CD4-positive, alpha-beta T cell treated with Interleukin-10 for 1 hour (primary cell): ENCODE measurements at places on chromosomes 13 and 19.
A peak's percentile ranks its signal among the peaks of the same experiment; 100 is the strongest.

DNA sequence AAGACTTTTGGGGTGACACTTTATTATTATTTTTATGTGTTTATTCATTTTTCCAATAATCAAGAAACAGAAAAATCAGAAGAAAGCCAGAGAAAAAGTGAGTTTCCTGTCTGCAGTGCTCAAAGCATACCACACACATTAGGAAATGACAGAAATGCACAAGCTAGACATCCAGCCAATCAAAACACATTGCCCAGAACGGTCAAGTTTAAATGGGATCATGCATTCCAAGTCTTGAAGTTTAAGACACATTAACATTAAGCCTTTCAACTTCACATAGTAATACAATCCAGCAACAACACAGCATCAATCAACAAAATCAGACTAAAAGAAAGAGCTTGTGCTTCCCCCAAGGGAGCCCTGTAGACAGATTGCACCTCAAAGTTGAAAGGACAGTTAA lies 28.7 kb upstream of the MEDAG start:
- no peak for DNase-seq

DNA sequence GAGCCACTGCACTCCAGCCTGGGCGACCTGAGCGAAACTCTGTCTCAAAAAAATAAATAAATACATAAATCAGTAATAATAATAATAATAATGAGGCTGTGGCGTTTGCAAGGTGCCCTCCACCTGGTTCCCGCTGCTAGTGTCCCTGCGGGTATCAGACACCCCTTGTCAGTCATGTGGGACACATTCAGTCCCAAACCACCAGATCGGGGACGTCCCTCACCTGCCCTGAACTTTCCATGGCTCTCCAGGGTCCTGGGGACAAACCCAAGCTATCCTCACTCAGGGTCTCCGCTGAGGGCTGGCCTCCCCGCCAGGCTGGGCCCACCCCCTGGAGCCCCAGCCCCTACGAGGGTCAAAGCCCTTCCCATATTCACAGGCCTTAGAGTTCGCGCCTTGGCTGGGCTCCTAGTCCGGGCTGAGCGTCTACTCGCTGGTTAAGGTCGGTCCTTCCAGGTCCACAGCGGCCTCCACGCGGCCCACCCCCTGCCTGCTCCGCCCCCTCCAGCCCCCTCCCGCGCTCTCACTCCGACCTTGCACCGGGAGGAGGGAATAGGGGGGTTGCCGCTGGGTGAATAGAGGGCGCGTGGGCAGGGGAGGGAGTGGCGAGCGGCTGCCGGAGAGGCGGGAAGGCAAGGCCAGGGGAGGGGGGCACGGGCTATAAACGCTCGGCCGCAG lies 349 bp upstream of the KISS1R start:
- no peak for DNase-seq

- no peak for DNase-seq
Observed at GRCh38 chr13:55516610-55517009, 1624.1 kb upstream of the PRR20A start.

DNA sequence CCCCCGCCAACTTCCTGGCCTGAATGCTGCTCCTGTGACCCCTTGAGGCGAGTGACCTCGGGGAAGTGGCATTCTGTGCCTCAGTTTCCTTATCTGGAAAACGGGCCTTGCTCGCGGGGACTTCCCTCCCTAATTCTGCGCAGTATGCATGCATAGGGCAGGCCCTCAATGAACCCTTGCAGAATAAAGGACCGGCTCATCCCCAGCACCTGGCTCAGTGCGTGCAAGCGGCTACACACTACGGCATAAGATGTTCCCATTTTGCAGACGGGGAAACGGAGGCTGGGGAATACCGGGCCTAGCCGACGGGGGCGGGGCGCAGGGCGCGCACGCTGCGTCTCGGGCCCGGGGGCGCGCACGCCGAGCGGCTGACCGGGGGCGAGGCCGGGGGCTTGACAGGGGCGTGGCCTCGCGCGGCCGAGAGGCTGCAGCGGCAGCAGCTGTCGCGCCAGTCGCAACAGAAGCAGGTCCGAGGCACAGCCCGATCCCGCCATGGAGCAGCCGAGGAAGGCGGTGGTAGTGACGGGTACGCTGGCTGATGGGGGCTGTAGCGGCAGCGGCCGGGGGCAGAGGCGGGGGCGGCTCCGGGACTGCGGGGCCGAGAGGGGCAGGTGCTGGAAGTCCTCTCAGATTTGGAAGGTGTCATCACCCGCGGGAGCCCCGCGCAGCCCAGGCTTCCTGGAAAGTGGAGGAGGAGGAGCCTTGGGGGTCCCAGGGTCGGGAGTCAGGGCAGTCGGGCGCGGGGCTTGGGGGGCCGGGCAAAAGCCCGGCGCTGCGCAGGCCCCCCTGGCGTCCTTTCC lies at the start of gene PGPEP1:
PGPEP1 (plus strand) TSS at position 409 of the 800 bp plus-strand sequence; CDS start at position 493, 84 bp downstream.
- DNase-seq: peak; percentile 65

GRCh38 chr13:40640845-40641458 lies 25.5 kb downstream of the FOXO1 start:
- DNase-seq: peak; percentile 48

DNA sequence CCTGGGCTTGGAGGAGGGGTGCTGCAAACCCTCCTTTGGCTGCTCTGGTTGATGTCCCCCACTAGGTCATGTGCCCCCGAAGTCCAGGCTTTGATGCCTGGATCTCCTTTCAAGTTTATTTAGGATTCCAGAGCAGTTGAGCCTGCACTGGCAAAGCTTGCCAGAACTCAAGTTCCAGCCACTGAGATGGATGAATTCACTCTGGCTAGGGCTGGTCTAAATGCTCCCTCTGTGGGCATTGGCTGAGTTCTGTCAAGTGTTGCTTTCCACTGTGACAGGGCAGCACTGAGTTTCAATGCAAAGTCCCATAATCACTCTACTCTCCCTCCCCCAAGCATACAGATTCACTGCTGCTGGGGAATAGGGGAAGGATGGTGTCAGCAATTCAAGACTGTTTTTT lies 17.8 kb upstream of the LMO7 start:
- no peak for DNase-seq

DNA sequence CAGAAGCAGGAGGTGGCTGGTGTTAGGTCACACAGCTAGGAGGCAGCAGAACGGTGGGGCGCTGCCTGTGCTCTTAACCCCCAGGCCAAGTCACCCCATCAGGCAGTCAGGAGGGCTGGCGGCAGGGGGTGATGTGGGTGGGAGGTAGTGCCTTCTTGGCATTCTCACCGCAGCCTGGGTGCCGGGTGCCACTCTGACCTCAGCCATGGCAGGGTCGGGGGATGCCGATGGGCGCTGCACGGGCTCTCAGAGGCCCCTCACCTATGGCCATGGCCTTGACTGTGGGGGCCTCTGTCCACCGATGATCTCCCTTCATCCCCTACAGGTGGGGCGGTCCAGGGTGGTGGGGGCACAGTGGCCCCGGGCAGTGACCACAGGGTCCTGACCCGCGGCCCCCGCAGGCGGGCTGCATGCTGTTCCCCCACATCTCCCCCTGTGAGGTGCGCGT lies 5.6 kb downstream of the PTOV1 start:
- no peak for DNase-seq
